ENCODE measurements at places on chromosomes 11 and 22. TPM values are rescaled to one million over a fixed set of nuclear protein-coding genes. Genes with fewer than 3 reads are reported as not detected.

DNA sequence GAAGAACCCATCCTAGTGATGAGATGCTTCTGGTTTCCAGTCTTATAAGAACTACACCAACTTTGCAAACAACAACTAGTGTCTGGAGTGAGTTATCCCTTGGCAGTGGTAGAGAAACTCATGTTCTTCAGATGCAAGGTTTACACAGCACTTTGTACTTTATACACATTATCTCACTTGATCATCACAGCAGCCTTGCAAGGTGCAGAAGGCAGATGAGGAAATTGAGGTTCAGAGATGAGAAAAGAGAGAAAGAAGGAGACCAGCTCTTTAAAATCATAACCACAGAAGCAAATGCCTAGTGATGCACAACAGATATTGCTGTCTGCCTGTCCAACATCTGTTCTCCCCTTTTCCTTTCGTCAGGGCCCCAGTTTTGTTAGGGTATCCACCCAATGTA is 16.7 kb upstream of the CD44 start:
- DNase-seq = no peak

- no peak for DNase-seq
These were observed 16.3 kb downstream of the AP5B1 start for GRCh38 chr11:65764434-65764833.

The TTC17 gene
- polyA plus RNA-seq = 41.9 TPM

The HBG2 gene
- polyA plus RNA-seq = 1.00 TPM

The DEUP1 gene
- 0.45 TPM for polyA plus RNA-seq

DNA sequence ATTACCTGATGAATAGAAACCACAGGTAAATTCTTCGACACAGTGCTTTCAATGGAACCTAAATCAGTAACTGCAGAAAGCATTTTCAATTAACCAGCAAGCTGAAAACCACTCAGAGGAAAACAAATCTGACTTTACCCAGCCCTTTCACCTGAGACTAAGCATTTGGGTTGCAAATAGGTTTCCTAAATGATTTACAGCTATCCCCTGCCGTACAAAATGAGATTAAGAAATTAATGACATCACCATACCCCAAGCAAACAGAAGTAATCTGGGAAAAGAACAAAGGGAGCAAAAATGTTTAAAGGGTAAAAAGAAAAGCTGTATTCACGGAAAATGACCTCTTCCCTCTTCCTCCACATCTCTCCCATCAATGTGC is 584 bp downstream of the NOX4 start:
- no peak for DNase-seq

All from lung (tissue), 17 donors.